NK-92 treated with Interleukin-12 subunit alpha and Interleukin-12 subunit beta, amount 100 ng/mL, for 24 hours (cell line): ENCODE measurements at places on chromosomes 5 and 9.

DNA sequence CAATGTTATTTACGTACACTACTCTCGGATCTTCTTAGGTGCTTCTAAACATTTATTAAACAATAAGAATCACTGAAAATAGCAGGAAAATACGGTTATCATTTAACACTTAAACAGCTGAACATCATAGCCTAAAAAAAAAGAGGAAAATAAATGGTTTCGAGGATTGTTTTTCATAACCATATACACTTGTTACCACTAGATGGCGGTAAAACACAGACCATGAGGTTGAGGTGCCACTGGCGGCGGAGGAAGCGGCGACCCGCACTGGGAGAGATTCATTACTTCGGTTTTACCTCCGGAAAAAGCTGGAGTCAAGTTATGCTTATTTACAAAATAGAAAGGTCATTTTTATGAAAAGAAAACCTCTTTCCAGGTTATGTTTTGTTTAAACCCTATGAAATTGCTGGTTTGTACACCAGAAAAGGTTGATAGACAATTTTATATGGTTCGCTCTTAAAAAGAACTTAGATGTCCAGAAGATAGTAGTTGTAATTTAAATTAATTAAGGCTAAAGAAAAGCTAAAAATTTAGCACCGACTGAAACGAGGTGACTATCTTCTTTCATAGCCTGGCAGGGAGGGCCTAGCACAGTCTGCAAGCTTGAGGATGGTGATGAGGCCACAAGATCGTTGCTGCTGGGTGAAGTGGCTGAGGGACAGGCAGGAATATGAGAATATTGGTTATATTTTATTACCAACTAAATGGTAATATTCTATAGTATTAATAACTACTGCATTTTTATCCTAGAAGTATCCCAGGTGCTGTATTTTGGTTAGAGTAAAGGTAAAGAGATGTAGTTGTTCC, 605.7 kb downstream of the RAB3C start:
- DNase-seq = peak; percentile 42

DNA sequence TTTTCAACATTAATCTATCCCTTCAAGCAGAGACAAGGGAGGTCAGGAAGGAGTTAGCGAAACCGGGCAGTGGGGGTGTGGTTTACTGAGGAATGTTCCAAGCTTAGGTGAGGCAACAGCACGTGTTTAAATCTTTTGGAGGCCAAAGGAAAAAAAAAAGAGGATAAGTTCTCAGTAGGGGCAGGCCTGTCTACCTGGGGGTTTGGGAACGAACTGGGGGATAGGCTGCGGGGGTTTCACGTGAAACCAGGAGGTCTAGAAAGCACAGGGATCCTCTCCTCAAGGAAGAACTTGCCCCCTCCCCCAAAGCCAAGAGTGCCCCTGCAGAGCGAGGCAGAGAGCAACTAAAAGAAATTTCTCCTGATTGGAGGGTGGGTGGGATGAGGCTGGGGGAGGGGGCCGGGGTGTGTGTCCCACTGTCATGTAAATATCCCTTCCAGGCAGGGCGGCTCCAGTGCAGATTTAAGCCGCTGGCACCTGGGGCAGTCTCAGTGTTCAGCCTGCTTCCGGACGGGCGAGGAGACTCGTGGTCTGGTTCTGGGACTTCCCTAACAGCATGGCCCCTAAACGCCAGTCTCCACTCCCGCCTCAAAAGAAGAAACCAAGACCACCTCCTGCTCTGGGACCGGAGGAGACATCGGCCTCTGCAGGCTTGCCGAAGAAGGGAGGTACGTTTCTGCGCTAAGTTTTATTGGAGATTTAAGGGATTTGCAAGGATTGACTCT, 5.5 kb upstream of the SET start:
- DNase-seq = peak; percentile 21

DNA sequence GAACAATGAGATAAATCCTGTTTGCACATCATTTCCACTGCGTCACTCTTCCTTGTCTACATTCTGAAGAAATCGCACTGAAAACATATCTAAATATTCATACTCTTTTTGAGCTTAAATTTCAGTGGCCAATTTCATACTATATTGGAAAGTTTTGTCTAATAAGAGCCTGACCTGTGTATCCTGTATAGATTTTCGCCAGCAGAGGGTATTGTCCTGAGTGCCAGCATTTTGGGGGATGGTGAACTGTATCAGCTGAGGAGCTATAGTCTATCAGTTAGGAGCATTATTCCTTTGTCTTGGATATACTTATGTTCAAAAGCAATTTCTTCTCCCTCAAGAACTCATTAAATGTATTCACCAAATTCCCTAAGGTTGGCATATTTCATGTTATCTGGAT, 102.3 kb downstream of the SEMA6A start:
- no peak for DNase-seq

DNA sequence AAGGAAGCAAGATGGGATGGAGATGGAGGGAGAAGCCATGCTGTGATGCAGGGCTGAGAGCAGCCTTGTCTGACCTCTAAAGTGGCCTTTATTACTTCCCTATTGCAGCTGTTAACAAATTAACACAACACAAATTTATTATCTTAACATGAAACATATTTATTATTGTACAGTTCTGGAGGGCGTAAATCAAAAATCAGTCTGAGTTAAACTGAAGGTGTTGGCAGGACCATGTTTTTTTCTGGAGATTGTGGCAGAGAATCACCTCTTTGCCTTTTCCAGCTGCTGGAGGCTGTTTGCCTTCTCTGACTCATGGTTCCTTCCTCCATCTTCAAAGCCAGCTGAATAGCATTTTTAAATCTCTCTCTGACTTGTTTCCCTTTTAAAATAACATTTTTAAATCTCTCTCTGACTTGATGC, 7.2 kb upstream of the MCC start:
- no peak for DNase-seq

DNA sequence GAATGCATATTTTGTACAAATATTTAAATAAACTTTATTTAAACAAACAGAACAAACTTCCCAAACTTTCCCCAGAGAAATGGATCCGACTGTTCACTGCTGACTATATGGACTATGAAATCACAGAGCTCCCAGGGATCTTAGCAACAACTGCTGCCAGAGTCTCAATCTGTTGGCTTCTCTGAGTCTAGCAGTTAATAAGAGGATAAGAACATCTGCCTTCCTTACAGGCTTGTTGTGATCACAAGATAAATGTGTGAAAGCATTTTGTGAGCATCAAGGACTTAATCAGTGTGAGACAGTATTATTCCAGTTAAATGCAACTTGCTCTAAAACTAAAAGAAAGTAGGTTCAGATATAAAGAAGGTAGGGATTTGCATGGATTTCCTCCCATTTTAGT, 31.4 kb upstream of the MYOT start:
- DNase-seq = no peak

DNA sequence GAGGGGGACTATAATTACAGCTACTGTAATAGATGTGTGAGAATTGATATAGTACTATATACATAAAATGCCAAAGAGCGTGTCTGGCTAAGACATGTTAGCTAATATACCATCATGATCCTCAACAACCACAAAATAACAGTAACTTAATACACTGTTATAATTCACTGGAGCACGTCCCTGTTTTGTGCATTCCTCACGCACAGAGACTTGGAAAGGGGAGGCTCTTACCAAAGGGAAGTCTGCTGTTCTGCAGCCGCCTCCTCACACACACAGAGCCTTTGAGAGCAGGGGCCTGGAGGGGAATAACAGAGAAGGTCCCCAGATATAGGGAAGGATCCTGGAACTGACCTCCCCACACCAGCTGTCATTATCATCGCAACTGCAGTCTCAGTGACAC, 97.3 kb downstream of the ANKRD18A start:
- no peak for DNase-seq

DNA sequence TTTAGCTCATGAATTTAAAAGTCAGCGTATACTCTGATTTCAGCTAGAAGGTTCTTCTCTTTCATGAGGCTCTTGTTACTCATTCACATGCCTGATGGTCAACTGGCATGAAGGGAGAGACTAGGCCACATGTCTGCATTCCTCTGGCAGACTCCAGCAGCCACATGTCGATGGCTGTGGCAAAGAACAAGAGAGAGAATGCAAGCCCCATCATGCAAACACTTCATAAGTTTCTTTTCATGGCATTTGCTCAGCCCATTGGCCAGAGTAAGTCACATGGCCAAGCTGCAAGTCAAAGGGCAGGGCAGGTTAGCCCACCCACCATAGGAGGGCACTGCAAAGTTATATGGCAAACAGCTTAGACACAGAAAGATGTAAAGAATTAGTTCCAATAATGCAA, 5.4 kb downstream of the KCNV2 start:
- DNase-seq = no peak

GRCh38 chr9:73995836-73996235, 501.3 kb upstream of the RORB start:
- DNase-seq = no peak

DNA sequence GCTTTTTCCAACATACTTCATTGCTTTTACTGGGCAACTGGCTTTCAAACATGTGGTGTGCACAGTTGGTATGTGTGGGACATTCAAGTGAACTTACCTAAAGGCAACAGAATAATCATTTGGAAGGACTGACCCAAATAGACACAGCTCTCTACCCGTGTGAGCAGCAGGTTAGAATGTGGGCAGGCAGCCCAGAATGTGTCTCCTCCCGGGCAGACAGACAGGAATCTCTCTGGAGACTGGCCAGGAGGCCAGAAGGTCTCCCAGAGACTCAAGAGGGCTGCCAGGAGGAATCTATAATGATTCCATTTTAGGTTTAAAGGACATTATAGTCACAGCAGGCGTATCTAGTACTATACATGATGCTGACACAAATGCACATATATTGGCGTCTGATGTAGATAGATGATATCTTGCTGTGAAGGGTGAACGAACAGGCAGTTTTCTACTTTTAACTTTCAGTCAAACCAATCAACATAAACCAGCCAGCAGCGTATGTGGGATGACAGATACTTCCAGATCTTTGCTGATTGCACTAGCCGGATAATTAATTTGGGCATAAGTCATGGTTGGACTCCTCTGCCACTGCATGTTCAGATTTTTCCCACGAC, 297.4 kb upstream of the ZNF608 start:
- DNase-seq = no peak

DNA sequence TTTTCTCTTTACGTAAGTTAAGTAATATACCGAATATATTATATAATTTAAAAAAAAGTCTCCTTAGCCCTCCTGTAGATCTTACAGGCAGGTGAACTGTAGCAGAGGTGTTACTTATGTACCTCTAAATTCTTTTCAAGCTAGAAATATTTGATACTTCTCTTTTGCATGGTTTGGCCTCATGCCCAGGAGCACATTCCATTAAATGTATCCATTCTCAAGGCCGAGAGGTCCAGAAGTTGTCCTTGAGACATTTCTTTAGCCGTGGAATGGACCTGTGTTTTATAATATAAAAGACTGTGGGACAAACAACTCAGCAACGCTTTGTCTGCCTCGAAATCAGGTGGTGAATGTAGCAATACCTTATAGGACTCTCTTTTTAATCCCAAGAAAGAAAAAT, 184.5 kb downstream of the TRIO start:
- no peak for DNase-seq

DNA sequence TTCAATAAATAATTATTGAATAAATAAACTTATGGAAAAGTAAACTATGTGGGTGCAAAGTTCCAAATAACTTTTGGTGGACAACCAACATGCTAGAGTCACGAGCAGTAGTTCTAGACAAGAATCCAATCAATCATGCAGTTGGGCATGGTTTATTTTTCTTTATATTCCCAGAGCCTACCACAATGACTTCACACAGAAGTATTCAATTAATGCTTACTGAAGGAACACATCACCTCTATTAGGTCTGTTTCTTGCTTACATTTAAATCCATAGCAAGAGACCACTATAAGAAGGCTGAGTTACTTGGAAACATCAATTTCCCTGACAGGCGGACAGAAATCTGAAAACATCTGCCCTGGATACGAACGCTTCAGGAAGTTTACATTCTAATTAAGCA, 214.2 kb downstream of the TMEM232 start:
- no peak for DNase-seq

- no peak for DNase-seq
These were observed 5.3 kb upstream of the OTP start for GRCh38 chr5:77643654-77644370.

DNA sequence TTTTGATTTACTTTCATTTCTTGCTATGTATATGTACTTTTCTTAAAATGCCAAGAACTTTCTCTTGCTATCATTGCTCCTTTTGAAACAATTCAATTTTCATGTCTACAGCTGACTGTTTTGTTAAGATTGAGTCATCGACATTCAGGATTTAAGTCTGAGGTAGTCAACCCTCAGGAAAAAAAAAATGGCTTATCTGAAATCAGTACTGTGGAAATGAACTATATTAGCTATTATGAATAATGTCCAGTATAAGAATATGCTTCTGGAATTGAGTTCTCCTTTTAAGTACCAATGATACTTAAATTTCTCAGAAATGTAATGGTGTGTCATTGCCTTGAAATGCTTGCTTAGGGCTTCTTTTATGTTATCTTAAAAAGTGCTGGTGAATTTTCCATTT, 37.9 kb downstream of the TNFAIP8 start:
- DNase-seq = no peak

DNA sequence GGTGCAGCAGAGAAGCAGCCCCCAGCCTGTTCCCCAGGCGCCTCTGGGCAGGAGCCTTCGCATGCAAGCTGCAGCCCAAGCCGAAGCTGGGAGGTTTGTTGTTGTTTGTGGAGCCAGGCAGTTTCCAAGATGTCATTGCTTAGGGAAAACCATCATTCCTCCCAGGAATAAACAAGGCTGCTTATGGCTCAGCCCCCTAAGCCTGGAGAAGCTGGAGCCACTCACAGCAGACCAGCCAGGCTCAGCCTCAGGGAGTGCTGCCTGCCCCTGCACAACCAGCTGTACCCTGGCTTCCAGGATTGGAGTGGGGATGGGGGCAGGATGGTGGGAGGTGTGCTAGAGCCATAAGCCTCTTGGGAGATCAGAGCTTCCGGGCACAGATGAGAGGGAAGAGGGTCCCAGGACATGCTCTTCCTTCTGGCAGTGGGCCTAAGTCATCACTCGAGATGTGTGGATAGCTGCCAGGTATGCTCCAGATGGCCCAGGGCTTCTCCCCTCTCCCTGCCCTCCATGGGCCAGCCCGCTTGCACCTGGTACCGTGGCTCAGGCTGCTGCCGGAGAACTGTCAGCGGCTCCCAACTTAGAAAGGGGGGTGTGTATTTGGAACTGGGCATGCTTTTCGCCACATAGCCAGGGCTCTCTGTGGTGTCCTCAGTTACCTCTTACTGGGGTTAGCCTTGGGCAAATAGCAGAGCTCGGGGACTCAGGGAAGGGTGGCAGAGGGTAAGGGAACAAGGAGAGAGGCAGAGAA, 105.2 kb downstream of the RGS3 start:
- no peak for DNase-seq

- DNase-seq = no peak
These were observed 61.6 kb upstream of the ERCC6L2 start for GRCh38 chr9:95813923-95814322.

GRCh38 chr5:32332966-32333365, 20.2 kb upstream of the MTMR12 start:
- DNase-seq = no peak

GRCh38 chr9:4068449-4068848, 231.4 kb downstream of the GLIS3 start:
- no peak for DNase-seq

- DNase-seq = no peak
These were observed 19.2 kb upstream of the ANKRD18A start for GRCh38 chr9:38639577-38639940.
